Stimulated activated CD8-positive, alpha-beta memory T cell treated with anti-CD3 and anti-CD28 coated beads, Interleukin-4, amount 100 ng/mL, for 1 hour (primary cell): ENCODE measurements at places on chromosomes 6 and 20.

DNA sequence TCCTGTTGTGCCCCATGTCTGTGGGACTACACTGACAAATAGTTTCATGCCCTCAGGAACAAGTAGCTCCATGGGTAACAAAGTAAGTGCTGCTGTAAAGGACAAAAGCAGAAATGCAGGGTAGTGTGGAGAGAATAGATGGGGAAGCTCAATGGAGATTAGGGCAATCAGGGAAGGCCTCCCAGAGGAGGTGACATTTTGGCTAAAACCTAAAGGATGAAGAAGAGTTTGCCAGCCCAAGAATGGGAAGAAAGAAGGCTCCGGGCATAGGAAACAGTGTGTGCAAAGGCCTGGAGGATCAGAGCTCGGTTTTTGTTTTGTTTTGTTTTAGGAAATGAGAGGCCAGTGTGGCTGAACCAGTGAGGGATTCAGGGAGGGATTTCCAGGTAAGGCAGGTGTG lies 43.6 kb upstream of the FAM83D start:
- DNase-seq: no peak

- no peak for DNase-seq
Measured at GRCh38 chr20:59705651-59706399, 101.5 kb downstream of the PHACTR3 start.

GRCh38 chr6:32439602-32440214 lies at the start of gene HLA-DRA:
TSS of gene HLA-DRA (plus strand) at chr6:32439887. CDS start at chr6:32439951, 64 bp downstream.
- no peak for DNase-seq

DNA sequence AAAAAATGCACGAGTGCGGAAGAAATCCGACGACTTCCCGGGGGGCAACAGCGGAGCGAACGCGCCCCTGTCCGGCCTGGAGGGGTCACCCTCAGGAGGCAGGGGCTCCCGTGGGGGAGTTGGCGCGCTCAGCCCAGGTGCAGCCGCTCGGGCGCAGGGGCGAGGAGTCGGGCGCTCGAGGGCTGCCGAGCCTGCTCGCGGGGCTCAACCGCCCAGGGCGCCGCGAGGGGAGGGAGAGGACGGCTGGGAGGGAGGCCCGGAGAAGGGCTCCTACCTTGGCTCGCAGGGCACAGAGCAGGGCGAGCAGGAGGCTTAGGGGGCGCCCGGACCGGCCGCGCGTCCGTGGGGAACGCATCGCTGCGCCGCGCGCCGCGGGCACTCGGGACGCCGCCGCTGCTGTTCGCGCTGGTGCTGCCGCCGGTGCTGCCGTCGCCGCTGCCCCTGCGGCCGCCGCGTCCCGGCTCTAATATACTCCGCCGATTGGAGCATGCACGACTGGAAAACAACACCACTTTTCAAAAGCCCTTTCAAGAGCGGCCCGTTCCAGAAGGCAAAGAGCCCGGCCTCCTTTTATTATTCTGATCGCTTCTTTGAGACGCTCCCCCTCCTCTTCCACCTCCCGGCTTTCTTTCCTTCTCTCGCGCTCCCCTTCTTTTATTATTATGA lies 490 bp downstream of the JAG1 start:
- no peak for DNase-seq

DNA sequence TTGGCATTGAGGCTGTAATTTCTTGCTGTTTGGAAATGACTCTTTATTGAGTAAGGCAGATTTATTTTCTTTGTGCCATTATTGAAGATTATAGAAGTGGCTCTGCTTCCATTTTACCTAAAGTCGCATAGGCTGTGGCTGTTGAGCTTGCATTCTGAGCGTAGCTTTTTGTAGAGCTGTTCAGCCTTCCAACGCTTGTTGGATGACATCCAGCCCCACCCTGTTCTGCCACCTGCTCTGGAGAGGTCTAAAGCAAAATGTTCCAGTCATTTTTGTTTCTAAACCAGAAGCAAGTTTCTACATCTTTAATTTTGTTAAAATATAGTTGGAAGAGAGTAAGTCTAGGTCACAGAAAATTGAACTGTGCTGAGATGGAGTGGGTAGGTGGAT lies 24.4 kb downstream of the UST start:
- DNase-seq: no peak

- no peak for DNase-seq
Measured at GRCh38 chr6:149429427-149430360, 29.6 kb downstream of the SUMO4 start.

- no peak for DNase-seq
Measured at GRCh38 chr6:139534472-139535115, 160.1 kb upstream of the CITED2 start.

DNA sequence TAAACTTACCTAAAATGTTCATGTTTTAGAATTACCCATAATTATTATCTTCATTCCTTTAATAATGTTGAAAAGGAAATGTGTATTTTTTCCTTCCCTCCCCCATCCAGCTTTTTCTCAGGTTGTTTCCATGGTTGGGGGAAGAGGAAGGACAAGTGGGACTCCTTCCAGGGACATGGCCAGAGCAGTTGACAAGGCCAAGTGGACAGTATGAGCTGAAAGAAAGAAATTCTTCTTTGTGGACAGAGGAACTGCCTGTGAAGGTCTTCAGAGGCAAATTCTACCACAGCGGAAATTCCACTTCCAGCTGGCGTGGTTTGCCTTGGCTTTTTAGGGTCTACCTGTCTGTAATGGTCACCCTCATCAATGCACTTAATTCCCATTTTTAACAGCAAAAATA lies 33.8 kb downstream of the RIN2 start:
- no peak for DNase-seq

DNA sequence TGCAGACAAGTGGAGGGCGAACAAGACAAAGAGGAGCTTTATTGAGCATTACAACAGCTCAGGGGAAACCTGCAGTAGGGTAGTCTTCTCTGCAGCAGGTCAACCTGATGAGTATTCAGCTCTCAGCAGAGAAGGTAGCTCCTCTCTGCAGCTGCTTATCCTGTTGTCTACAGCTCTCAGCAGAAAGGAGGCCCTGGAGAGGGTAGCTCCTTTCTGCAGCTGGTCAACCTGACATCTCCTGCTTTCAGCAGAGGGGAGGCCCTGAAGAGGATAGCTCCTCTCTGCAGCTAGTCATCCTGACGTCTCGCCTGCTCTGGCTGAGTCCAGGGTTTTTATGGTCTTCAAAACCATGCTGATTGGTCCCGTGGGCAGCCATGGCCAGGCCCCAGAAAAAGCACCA lies 113.6 kb downstream of the CD24 start:
- DNase-seq: no peak

GRCh38 chr20:8912731-8913130 lies 156.2 kb upstream of the PLCB4 start:
- no peak for DNase-seq

DNA sequence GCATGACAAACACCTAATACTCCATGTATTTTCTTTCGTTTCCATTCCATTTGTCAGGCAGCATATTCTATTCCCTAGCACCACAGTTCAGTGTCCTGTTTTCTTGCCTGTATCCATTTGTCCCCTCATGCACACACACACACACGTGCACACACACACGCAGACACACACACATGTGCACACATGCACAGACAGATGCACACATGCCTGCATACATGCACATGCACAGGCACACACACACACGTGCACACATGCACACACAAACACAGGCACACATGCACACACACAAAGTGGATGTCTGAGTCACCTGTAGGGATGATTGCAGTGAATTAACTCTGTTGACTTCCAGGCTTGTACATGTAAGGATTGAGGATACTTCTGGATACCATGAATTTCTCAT lies 226.7 kb upstream of the SYNDIG1 start:
- no peak for DNase-seq

GRCh38 chr6:154122195-154122925 lies 83.3 kb downstream of the OPRM1 start:
- no peak for DNase-seq
